Ovary (tissue), 10 donors: ENCODE measurements at places on chromosomes 6 and 20. TPM values are rescaled to one million over a fixed set of nuclear protein-coding genes. Genes with fewer than 3 reads are reported as not detected.
A peak's percentile ranks its signal among the peaks of the same experiment; 100 is the strongest.

The CYP24A1 gene
- 0.15 TPM for total RNA-seq

The KCTD20 gene
- 47.8 TPM for total RNA-seq

The ZNF334 gene
- total RNA-seq = 9.9 TPM

The SLC22A16 gene
- total RNA-seq = 3.6 TPM

The COL10A1 gene
- 0.18 TPM for total RNA-seq

The PTGIS gene
- 179 TPM for total RNA-seq

DNA sequence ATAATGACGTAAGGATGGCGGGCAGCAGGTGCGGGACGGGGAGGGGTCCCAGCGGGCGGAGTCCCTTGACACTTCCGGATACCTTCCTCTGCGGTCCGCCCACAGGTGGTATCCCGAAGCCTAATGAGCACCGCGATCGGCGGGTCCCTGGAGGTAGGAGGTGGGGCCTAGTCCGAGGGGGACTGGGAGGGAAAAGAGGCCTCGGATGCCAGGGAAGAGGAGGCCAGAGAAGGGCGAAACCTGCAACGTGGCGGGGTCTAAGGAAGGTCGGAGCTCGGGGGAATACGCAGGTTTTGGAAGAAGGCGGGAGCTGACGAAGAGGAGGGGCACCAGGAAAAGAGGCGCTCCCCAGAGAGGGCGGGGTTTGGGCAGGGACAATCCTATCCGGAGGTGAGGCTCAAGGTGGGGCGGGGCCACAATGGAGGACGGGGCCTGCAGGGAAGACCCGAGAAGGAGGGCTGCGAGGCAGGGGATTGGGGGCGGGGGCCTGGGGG, 3.7 kb downstream of the PRSS16 start:
- H3K27me3 ChIP-seq = no peaks in the 10 kb centered on the region
- DNase-seq = peak; percentile 79
- peak overlapping the region; percentile 32 for H3K4me3 ChIP-seq
- H3K36me3 ChIP-seq = no peaks in the 10 kb centered on the region
- H3K27ac ChIP-seq = no peak overlapping the region

DNA sequence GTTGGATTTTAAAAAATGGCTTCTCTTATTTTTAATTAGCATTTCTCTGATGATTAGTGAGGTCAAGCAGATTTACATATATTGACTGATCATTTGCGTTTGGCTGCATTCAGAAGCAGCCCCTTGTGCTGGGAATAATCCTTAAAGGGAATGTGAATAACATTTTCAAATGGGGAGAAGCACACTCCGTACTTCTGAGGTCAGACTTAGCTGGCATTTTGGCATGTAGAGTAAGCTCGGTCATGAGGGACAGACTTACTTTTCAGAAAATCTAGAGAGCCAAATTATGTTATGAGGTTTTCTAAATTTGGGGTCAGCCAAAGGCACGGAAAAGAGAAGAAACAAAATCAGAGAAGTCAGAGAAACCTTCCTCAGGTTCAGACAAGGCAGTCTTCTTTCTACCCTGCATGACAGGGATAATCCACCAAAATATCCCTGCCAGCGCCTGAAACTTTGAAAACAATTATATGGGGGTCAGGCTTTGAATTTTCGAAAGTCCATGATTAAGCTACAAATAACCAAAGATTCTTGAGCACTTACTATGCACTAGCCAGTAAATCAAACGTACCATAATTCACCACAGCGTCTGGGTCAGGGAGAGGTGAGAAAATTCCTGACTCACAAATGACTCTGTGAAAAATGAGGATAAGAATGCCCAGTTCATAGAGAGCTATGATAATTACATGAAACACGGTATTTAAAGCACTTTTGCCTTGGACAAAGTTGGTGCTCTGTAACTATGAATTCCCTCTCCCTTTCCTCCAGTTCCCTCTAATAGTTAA, 44.9 kb downstream of the ADAT2 start:
- DNase-seq = no peak
- H3K4me1 ChIP-seq = no peaks in the 10 kb centered on the region
- H3K27me3 ChIP-seq = no peaks in the 10 kb centered on the region
- no peak overlapping the region for H3K4me3 ChIP-seq
- no peak overlapping the region for H3K27ac ChIP-seq
- no peaks in the 10 kb centered on the region for H3K36me3 ChIP-seq

DNA sequence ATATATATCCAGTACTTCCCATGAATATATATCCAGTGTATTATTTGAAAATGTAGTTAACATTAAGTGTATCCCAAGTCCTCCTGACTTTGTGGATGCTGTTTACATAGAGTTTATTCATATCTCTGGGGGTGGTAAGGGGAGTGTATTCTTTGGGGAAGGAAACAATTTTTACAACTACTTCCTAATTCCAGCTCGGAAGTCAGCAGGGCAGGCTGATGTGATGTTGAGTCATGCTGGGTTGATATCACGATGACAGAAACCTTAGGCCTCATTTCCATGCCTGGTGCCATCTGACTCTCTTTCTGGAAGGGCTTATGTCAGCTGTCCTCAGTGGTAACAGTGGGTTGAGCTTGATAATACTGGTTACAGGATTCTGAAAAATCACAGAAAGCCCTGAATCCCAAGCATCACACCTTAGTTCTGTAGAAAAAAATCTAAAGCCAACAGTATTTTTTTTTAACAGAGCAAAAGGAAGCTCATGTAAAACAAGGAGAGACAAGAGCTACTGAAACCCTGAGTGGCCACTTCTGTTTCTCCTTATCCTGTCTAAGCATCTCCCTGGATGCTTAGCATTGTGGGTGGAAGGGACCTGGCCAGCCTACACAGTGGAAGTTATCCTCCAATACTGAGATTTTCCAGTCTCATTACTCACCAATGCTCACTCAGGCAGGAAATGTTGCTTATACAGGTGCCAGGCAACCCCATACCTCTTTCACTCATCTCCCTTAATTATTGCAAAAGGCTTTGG, 75.2 kb upstream of the IYD start:
- H3K27ac ChIP-seq = no peak overlapping the region
- H3K27me3 ChIP-seq = no peaks in the 10 kb centered on the region
- H3K4me1 ChIP-seq = no peaks in the 10 kb centered on the region
- H3K36me3 ChIP-seq = no peaks in the 10 kb centered on the region

DNA sequence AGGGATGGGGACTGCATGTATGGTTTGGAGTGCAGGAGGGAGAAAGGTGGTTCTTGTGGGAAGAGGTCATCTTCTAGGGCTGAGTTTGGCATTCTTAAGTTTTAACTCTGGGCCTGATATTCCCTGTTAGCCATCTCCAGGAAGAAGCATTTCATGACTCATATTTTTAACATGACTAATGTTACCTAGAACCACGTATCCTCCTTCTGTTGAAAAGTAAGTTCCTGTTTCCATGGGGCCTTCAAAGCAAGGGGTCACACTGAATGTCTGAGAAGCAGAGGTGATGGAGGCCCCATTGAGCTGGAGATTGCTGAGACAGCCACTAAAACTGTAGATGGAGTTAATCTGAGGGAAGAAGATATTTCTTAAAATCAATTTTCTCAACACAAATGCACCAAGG, 30.2 kb downstream of the FAM229B start:
- H3K36me3 ChIP-seq = no peaks in the 10 kb centered on the region
- no peaks in the 10 kb centered on the region for H3K27me3 ChIP-seq
- no peak overlapping the region for H3K4me3 ChIP-seq
- no peak for DNase-seq

DNA sequence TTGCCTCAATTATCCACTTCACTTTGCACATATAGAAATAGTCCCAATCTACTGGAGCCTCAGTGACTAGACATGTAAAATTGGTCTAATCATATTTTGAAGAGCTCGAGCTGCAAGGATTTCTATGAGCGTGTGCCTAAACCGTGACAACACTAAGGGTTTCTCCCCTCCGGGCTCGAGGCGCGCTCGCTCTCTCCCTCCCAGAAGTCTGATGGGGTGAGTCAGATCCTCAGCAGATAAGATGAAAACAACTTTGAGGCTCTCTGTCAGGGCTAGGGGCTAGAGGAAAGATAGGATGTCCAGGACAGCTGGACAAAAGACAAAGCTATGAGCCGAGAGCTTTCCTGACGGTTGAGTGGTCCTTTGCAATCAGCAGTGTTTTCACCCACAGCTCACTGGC, 16.8 kb downstream of the GNAS-AS1 start:
- no peak overlapping the region for H3K4me3 ChIP-seq
- H3K27me3 ChIP-seq = no peaks in the 10 kb centered on the region
- no peak overlapping the region for H3K27ac ChIP-seq
- H3K4me1 ChIP-seq = no peaks in the 10 kb centered on the region
- no peaks in the 10 kb centered on the region for H3K36me3 ChIP-seq

- H3K4me1 ChIP-seq = no peaks in the 10 kb centered on the region
- H3K4me3 ChIP-seq = no peak overlapping the region
- no peak overlapping the region for H3K27ac ChIP-seq
- DNase-seq = no peak
- H3K27me3 ChIP-seq = no peaks in the 10 kb centered on the region
- no peaks in the 10 kb centered on the region for H3K36me3 ChIP-seq
These were observed 5.8 kb upstream of the HMGCLL1 start for GRCh38 chr6:55584654-55585354.

DNA sequence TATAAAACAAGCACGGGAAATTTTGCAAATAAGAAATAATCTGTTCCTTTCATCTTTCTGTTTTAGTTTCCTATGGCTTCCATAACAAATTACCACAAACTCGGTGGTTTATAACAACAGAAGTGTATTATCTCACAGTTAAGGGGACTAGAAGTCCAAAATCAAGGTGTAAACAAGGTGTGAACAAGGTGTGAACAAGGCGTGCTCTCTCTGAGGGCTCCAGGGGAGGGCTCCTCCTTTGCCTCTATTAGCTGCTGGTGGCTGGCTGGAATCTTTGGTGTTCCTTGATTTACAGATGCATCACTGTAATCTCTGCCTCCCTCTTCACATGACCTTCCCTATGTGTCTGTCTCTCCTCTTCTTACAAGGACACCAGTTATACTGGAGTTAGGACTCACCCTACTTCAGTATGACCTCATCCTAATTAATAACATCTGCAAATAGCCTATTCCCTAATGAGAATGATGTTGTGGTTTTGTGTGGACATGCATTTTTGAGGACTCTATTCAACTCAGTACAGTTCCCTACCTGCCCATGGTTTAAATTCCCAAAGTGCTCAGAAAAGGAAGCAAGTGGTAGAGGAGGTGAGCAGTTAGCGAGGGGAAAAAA, 17.5 kb upstream of the BMP5 start:
- H3K4me1 ChIP-seq = no peaks in the 10 kb centered on the region
- no peak overlapping the region for H3K4me3 ChIP-seq
- no peaks in the 10 kb centered on the region for H3K36me3 ChIP-seq
- no peak for DNase-seq
- no peaks in the 10 kb centered on the region for H3K27me3 ChIP-seq

DNA sequence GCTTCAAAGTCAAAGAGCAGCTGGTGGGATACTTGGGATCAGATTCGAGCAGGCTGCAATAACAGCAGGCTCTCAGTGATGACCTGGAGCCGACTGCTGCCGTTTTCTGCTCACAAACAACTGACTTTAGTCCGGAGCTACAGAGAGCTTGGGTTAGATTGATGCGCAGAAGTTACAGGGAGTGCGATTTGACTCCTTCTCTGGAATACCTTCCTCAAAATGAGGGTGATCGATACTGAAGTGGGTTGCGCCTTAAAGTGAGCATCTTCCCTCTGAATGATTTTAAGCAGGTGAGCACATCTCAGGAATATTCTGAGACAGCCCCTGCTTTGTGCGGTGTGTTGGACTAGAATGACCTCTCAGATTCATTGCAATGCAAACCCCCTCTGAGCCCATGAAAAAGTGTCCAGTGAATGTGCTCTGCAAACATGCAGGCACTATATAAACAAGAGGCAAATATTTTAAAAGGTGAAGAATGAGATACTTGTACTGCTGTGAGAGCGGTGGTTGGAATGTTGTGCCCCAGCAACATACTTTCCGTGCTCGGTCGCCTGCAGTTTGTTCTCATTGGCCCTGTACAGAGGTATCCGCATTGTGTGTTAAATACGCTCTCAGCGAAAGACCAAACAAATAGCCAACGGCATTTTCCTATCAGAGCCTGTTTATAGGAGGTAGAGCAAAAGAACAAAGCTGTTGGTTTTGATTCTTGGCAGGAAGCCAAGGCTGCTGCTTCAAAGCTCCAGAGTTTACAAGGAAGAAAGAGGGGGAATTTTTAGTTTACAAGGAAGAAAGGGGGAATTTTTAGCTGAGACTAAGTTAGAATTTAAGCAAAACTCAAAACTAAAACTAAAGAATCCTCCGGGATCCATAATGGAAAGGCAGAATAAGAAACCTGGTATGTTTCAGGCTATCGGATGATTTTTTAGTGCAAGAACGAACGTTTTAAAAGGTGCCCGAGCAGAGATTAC, 67.7 kb downstream of the PHACTR2 start:
- peak overlapping the region; percentile 12 for H3K4me3 ChIP-seq
- H3K27me3 ChIP-seq = no peaks in the 10 kb centered on the region
- DNase-seq = peak; percentile 57
- peak overlapping the region; percentile 4 for H3K27ac ChIP-seq
- peaks cover 24% of the 10 kb centered on the region for H3K4me1 ChIP-seq

DNA sequence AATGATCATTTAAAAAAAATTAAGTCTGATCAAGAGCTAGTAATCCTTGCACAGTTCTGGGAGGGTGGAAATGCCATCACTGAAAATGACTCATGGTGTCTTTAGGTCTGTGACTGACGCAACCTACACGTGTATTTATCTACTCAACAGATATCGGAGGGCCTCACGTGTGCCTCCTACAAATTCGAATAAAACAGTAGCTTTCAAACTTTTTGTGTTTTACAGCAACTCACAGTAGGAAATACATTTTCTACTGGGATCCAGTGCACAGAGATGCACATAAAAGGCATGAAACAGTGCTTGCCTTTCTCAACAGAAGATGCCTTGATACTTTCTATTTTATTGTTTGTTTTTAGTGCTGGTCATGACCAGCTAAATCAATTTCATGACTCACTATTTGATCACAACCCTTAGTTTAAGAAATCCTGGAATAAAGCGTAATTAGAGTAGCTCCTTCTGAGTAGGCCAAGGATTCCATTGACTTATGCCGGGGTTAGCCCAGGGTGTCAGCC, 210.0 kb upstream of the SNX9 start:
- DNase-seq = no peak
- H3K4me3 ChIP-seq = no peak overlapping the region
- no peaks in the 10 kb centered on the region for H3K4me1 ChIP-seq
- no peak overlapping the region for H3K27ac ChIP-seq
- H3K27me3 ChIP-seq = no peaks in the 10 kb centered on the region
- H3K36me3 ChIP-seq = no peaks in the 10 kb centered on the region

- DNase-seq = no peak
- H3K27ac ChIP-seq = no peak overlapping the region
- H3K27me3 ChIP-seq = no peaks in the 10 kb centered on the region
These were observed 183.8 kb downstream of the PLCB1 start for GRCh38 chr20:8315639-8316573.

- H3K27me3 ChIP-seq = no peaks in the 10 kb centered on the region
- H3K27ac ChIP-seq = no peak overlapping the region
- H3K4me3 ChIP-seq = no peak overlapping the region
- no peaks in the 10 kb centered on the region for H3K4me1 ChIP-seq
These were observed 58.7 kb upstream of the RIN2 start for GRCh38 chr20:19699180-19699971.
